ENCODE measurements at places on chromosomes 4 and X.
A peak's percentile ranks its signal among the peaks of the same experiment; 100 is the strongest.

- no peak for DNase-seq
Observed at GRCh38 chrX:16588266-16588665, 61.7 kb upstream of the S100G start.

DNA sequence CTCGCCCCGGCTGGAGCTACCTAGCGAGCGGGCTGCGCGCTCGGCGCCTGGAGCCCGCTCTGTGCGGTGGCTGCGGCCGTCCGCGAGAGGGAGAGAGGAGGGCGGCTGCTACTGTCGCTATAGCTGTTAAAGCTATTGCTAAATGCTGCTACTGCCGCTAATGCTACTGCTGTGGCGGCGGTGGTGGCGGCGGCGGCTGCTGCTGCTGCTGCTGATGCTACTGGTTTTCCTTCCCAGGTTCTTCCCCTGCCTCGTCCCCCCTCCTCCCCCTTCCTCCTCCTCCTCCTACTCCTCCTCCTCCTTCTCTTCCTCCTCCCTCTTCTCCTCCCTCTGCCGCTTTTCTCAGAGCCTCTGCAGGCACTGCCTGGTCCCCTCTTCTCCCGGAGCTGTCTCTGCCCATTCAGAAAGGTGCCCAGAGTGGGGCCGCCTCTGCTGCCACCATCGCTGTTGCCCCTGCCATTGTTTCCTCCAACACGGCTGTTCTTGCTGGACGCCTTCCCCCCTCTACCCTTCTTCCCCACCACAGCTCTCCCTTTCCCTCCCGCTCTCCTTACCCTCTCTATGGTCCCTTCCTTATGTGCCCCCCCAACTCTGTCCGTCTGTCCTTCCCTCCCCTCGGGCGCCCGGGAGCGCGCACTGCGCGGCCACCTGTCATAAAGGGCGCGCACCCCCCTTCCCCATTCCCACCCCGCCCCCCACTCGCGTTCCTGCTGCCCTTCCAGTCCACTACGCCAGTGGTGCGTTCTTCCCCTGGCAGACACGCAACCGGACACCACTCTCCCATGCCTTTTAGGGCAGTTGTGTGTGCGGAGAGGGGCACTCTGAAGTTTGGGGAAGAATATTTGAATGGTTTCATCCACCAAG lies at the start of gene NEXMIF:
Gene NEXMIF, minus strand, starts transcription at position 228 of the 864 bp plus-strand sequence.
- no peak for DNase-seq

- no peak for DNase-seq
Observed at GRCh38 chr4:109826719-109827118, 1.1 kb upstream of the RRH start.

DNA sequence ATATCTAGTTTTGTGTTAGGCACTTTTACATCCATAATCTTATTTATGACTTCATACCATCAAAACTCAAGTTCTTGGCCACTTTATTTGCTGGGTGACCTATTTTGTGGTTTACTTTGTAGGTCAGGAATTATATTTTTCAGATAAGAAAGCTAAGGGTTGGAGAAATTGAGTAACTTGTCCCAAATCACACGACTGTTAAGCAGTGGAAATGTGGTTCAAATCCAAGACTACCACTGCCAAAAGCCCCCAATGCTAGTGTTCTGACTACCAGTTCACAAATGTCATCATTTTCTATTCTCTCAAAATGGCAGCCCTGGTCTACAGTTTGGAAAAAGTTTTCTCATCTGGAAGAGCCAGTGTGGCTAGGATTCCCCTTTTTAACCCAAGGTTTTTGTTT lies 74.6 kb downstream of the OPHN1 start:
- DNase-seq: no peak

DNA sequence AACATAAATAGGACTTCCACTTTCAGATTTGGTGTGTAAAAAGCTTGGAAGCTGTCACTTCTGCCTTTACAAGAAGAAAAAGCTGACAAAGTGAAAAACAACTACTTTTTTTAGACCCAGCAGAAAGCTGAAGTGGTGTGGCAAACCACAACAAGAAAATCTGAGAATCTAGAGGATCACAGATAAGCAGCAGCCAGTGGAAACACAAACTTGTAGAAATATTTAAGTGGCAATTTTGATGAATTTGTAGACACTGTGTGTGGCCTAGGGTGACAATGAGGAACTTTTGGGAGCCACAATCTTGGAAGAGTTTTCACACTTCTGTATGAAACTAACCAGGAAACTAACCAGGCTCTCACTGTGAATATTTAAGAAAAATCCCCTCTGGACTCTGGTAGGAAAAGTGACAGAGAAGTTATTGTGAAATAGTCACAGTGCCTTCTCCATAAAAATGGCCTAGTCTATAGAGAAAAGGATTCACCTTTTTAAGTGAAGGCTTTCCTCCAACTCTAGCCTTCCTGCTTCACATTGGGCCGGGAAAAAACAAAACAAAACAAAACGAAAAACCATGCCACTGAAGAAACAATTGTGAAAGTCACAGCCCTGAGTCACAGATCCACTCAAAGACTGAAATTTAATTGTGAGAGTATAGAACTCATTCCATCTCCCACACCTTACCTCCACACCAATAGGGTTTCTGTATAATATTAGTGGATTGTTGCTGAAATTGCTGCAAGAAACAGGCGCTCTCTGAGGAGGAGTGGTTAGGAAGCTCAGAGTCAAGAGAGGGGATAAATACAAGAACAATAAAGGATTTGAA lies 26.7 kb upstream of the GUCY1A1 start:
- no peak for DNase-seq

GRCh38 chr4:24748758-24749350 lies 46.5 kb upstream of the SOD3 start:
- no peak for DNase-seq

DNA sequence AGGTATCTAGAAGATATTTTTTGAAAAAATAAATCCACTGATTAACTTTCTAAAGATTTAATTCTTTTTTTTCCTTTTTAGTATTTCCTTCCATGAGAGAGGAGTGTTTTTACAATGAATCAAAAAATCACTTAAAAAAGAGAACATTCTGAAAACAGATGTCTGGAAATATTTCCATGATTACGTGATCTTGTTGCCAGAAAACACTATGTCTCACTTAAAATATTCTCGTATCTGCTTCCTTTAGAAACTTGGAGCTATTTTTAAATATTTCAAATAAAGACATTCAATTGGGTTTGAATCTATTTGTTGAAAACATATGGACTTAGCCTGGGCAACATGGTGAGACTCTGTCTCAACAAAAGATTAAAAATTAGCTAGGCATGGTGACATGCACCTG lies 232.8 kb upstream of the RASGEF1B start:
- DNase-seq: no peak

DNA sequence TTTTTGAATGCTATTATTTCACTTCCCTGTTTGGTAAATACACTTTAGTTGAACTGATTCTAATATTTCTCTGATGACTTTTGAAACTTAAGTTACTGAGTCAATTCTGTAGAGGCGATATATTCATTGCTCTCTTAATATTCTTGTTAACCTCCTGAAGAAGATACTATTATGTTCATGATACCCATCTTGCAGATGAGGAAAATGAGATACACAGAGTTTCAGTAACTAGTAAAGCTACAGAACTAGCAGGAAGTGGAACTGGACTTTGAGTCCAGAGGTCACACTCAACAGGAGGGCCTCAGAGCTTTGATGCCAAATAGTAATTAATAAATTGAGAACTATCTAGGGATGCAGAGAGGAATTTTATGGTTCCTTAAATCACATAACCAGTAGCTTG lies 70.0 kb downstream of the PCDH7 start:
- no peak for DNase-seq

GRCh38 chrX:49754233-49754857 lies 58.6 kb upstream of the PAGE1 start:
- peak; percentile 0 for DNase-seq

DNA sequence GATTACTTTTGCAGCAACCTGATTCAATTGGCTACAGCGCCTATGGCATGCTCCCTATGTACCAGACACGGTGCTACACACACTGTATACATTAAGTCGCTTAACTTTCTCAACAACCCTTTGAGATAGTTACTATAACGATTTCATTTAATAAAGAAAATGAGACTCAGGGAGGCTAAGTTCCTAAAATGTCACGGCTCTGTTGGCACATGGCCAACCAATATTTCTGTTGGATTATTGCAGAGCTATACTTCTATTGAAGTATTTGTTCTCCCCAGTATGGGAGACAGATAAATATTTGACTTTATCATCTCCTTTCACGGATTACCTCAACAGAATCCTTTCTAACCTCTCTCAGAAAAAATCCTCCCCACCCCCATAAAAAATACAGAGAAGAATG lies 25.3 kb downstream of the CLNK start:
- no peak for DNase-seq

- DNase-seq: no peak
Observed at GRCh38 chr4:26779674-26780073, 81.0 kb upstream of the STIM2 start.

GRCh38 chr4:41257257-41257901 lies 651 bp downstream of the UCHL1 start:
- DNase-seq: no peak

DNA sequence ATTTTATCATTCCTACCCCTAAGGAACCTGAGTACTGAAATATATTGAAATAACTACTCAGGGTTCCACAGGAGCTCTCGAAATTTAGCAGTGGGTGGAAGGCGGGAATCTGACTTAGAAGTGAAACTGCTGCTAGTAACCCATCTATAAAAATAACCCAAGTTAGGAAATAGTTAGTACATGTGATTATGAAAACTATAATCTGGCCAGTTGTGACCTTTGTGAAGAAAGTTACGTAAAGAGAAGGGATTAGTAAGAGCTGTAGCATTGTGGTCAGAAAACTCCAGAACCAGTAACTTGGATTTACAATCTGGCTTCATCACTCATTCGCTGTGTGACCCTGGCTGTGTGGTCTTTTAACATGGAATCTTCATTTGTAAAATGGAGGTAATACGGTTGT lies 175.5 kb downstream of the RAPGEF2 start:
- DNase-seq: no peak

- no peak for DNase-seq
Observed at GRCh38 chrX:21493226-21493830, 119.1 kb downstream of the CNKSR2 start.
